ENCODE measurements at places on chromosomes 1 and 21. TPM values are rescaled to one million over a fixed set of nuclear protein-coding genes. Genes with fewer than 3 reads are reported as not detected.

ADORA3 gene
- not detected for total RNA-seq

SLC30A2 gene
- total RNA-seq: not detected

LSS gene
- 18.9 TPM for total RNA-seq

PCP4 gene
- total RNA-seq: not detected

BMP8B gene
- total RNA-seq: 0.69 TPM

SPRR1A gene
- total RNA-seq: not detected

PRDM16 gene
- total RNA-seq: 1.7 TPM

UBXN10 gene
- total RNA-seq: 0.91 TPM

AKNAD1 gene
- not detected for total RNA-seq

ICOSLG gene
- 3.2 TPM for total RNA-seq

LIPI gene
- not detected for total RNA-seq

PTPN22 gene
- 82.5 TPM for total RNA-seq

SELENBP1 gene
- not detected for total RNA-seq

LDLRAD1 gene
- not detected for total RNA-seq

USH2A gene
- not detected for total RNA-seq

C1orf53 gene
- total RNA-seq: not detected

RBP7 gene
- total RNA-seq: not detected

KRTAP13-2 gene
- total RNA-seq: not detected

NTRK1 gene
- total RNA-seq: 16.8 TPM

FAM163A gene
- not detected for total RNA-seq

GPR3 gene
- 0.91 TPM for total RNA-seq

PRELP gene
- not detected for total RNA-seq

MPZ gene
- total RNA-seq: 5.5 TPM

SELL gene
- total RNA-seq: 331 TPM

SPRR2A gene
- not detected for total RNA-seq

P3H1 gene
- total RNA-seq: 36.0 TPM

HCRTR1 gene
- not detected for total RNA-seq

SLAMF7 gene
- 68.3 TPM for total RNA-seq

MRAP gene
- total RNA-seq: not detected

NHLH1 gene
- 0.32 TPM for total RNA-seq

LRRC3 gene
- 3.8 TPM for total RNA-seq

FYB2 gene
- not detected for total RNA-seq

OLFML2B gene
- total RNA-seq: not detected

FAM151A gene
- total RNA-seq: not detected

CR1 gene
- total RNA-seq: 0.09 TPM

FAAH gene
- total RNA-seq: 8.8 TPM

LCE1D gene
- not detected for total RNA-seq

CCDC30 gene
- total RNA-seq: 3.0 TPM

KIF2C gene
- 134 TPM for total RNA-seq

SPRR3 gene
- not detected for total RNA-seq

TTC34 gene
- 0.43 TPM for total RNA-seq

RGS16 gene
- 79.4 TPM for total RNA-seq

CLEC20A gene
- not detected for total RNA-seq

DIRAS3 gene
- total RNA-seq: 1.0 TPM

BRDT gene
- total RNA-seq: not detected

EXO5 gene
- total RNA-seq: 13.6 TPM

AGT gene
- total RNA-seq: not detected

CACHD1 gene
- 3.7 TPM for total RNA-seq

Data from activated T-cell treated with anti-CD3 and anti-CD28 coated beads, Interleukin-2, amount 50 U/mL, for 72 hours (primary cell).